C1 segment of cervical spinal cord (tissue), 14 donors: ENCODE measurements at places on chromosomes 16 and 17.

DNA sequence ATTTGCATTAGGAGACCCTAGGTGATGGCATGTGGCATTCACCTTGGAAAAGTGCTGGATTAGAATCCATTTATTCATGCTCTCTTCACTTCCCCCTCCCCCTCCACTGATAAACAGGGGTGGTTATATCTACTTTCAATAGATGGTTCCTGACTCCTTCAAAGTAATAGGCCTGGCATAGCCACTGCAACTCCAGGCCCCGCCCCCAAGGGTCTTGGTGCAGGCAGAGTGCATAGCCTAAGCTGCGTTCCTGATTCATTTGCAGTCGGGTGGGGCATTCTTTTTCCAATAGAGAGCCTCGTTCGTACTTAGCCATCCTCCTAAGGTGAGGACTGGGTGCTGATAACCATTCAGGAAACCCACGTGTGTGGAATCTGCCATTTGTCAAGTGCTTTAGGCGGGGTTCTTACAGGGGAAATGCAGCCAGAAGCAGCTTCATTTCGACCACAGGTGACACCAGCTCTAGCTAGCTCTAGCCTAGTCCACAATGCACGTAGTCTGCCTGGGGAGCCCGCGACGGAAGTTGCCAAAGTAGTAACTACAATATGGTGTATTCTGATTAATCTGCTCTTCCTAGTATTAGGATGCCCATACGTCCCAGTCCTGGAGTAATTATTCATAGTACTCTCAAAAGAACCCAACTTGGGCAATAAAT, 11.1 kb downstream of the UBE2O start:
- DNase-seq, result no peak

DNA sequence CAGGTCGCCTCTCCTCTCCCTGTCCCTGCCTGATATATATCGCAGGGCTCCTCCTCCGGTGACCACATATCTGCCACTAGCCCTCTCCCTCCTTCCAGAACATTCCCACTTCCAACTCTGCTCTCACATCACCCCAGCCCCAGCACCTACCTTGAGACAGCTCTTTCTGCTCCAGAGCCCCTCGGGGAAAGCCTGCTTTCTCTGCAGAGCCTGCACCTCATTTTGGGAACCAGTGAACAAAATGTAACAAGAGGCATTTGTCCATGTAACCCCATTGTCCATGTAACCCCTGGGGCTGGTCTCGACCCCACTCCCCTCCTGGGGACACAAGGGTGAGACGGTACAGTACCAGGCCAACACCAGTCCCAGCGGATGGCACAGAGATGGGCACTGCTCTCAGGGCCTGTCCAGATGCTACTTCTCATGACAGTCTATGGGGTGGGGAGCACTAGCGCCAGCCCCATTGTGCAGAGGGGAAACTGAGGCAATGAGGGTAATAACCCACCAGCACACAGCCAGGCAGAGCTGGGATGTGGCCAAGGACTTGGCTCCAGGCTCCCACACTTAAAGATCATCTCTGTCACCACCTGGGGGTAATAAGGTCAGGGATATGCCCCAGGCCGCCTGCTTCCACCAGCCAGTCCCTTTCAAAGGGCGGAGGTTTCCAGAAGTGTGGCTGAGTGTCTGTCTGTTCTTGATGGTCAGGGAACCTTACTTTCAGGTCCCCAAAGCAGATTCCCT, 42.9 kb downstream of the TBC1D16 start:
- no peak for DNase-seq

DNA sequence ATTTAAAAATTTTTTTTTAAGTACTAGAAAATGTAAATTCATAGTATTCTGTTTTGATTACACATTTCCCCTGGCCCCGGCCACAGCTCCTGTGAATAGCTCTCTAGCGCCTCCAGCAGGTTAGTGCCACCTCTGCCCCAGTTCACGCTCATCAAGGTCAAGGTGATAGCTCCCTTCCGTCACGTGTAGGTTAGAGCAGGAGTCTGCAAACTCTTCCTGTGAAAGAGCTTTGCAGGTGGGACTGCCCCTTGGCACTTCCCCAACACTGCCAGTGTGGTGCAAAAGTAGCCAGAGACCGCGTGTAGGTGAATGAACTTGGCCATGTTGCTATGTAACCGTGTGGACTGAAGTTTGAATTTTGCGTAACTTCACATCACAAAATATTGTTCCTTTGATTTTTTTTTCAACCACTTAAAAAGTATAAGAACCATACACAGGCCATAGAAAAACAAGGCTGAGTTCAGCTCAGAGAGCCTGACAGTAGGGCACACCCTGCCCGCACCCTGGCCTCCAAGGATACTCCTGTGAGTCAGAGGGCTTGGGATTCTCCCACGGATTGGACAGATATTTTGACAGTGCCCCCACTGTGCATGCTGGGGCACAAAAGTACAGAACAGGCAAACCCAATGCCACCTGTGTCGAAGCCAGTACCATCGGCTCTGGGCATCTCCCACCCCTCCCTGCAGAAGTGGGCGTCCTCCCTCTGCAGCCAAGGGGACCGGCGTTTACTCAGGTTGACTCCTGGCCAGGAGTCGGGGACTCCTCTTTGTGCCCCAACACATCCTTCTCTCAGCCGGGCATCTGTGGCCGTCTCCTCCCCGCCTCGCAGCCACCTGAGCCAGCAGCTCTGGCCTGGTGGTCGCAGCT, 92.0 kb upstream of the CHMP6 start:
- no peak for DNase-seq

- no peak for DNase-seq
These were observed 372.3 kb upstream of the SALL1 start for GRCh38 chr16:51523400-51523799.

GRCh38 chr17:45060797-45061605, at the start of gene NMT1:
Gene NMT1, plus strand, starts transcription at chr17:45061317. Its CDS starts 13 bp downstream, at chr17:45061330.
- DNase-seq, result peak; percentile 97

DNA sequence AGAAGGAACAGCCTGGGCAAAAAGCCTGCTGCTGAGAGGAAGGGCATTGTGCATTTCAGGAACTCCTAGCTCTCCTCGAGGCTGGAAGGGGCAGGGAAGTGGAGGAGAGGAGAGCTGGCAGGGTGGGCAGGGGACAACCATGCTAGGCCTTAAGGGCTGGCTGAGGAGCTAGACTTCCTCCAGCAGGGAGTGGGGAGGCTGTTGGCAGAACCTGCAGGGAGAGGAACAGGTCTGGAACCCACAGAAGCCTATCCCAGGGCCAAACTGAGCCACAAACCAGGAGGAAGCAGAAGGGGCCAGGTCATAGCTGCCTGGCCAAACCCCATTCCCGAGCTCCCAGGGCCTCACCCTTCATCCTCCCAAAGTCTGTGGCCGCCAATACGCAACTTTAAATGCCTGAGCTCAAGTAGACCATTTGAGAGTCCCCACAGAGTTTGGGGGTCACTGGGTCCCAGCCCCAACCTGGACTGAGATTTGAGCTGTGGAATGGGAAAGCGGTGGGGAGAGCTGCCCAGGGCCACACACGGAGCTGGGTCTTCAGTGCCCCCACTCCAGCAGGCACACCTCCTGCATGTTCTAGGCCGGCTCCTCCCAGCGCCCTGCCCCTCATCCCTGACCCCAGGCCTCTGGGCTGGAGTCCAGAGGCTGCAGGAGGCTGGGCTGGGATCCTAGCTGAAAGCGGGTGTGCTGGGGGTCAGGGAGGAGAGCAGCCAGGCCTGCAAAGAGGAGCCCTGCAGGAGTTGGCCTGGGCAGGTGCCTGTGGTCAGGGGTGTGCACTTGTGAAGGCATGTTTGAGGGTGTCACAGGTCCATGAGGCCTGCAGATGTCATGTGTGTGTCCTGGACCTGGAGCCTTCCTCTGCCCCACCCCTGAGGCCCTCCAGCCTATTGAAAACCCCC, 4.5 kb downstream of the CDH5 start:
- DNase-seq, result no peak
